Stimulated activated CD8-positive, alpha-beta memory T cell treated with anti-CD3 and anti-CD28 coated beads, Interleukin-15, amount 100 ng/mL, for 48 hours (primary cell): ENCODE measurements at places on chromosomes 3 and 15.

- no peak for DNase-seq
These were observed 51.2 kb downstream of the GRK7 start for GRCh38 chr3:141814375-141814774.

- no peak for DNase-seq
These were observed 62.7 kb upstream of the TFRC start for GRCh38 chr3:196144383-196145105.

DNA sequence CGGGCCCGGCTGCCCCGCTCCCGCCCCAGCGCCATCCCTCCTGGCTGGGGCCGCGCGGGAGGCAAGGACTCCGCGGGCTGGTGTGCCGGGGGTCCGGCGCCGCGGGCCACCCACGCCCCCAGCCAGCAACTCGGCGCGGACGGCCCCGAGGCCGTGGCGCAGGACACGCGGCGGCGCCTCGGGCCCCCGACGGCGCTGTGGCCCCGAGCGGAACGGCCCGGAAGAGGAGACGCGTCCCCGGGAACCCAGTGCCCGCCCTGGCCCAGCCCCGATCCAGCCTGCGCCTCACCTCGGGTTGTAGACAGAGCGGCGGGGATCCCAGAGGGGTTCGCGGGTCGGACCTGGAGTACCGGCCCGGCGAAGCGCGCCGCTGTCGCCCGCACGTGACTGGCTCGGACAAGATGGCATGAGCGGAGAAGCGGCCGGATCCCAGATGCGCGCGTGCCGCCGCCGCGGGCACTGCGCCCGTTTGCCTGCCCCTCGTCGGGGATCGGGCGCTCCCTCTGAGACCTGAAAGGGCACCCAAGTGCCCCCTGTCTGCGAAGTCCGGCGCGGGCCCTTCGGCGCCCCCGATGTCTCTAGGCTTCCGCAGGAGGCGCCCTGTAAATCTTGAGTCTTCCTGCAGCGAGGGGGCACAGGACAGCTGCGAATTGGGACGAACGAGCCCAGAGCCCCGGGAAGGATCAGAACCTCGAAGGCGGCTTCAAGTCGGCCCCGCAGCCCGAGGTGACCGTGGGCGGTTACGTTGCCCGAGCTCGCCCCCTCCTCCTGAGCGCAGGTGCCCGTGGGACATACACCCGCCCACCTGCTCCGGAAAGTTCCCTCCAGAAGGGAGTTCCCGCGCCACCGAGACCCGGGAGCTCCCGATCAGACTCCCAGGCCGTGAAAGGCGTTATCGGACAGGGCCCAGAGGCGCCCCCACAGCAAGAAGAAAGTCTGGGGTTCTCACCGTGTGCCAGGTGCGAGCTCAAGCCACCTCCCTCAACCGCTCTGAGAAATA, 598 bp upstream of the SFMBT1 start:
- DNase-seq = peak; percentile 45

DNA sequence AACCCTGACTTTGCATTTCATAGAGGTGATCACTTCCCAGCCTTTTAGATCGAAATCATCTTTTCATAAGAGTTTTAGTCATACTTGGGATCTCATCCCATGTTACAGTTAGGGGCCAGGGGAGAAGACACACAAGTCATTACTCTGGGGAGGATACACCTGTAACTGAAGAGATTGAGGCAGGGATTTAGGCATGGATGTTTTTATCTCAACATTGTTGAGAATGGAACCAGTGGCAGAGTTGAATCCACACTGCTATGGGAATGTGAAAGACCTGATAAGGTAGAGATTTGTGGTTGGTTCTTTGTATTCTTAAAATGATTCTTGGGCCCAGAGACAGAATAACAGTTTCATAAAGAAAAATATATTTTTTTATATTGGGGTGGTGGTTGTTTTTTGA, 16.2 kb upstream of the CLEC3B start:
- no peak for DNase-seq

DNA sequence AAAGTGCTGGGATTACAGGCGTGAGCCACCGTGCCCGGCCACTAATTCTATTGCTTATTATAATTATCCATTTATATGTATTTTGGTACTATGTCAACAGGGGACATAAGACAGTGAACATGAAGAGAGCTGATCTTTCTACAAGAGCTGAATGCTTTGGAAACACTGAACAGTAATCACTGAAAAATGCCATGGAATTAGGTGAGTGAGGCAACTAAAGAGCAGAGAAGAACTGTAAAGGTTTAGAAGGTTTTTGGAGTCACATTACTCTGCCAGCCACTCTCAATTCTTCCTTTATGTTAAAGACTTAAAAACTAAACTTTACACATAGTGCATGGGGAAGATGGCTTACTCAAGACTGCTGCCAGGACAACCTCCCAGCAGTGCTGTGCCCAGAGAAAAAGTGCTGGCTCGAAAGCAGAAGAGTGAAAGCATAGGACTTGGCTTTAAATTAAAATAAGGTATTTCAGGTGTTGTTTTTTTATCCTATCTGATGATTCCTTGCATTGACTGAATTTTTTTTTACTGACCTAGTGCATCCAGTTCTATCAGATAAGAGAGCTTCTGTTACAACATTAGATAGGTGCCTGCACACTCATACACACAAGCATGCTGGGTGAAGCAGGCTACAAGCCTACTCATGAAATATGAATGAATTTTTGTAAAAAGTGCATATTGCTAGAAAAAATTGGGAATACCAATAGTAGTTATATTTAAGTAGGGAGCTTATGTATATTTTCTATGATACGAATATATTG, 28.7 kb upstream of the CACNA2D3 start:
- no peak for DNase-seq

- no peak for DNase-seq
These were observed 3.3 kb upstream of the THSD4 start for GRCh38 chr15:71111950-71112349.

DNA sequence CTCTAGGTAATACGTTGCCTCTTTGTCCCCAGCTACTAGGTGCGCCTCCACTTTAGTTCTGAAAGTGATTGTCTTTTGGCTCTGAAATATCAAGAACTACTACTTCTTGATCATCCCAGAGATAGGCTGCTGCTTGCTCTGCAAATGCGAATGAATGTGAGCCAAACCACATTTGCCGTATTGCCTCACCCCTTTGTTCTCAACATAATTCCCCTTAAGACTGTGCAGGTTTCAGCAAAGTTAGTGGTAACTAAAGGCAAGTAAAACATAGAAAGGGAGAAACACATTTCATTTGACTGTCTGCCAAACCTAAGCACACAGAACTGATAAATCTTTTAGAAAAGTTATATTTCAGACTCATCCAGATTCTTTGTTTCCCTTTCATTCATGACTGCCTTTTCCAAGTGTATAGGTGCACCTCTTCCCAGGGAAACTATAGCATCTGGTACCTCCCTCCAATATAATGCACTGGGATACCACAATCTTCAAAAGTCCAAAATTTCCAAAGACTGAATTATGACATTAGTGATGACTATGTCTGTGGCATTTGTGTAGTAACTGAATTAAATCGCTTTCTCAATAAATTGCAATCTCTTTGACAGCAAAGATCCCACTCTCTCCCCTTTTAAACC, 720.6 kb upstream of the CBLB start:
- DNase-seq = no peak

DNA sequence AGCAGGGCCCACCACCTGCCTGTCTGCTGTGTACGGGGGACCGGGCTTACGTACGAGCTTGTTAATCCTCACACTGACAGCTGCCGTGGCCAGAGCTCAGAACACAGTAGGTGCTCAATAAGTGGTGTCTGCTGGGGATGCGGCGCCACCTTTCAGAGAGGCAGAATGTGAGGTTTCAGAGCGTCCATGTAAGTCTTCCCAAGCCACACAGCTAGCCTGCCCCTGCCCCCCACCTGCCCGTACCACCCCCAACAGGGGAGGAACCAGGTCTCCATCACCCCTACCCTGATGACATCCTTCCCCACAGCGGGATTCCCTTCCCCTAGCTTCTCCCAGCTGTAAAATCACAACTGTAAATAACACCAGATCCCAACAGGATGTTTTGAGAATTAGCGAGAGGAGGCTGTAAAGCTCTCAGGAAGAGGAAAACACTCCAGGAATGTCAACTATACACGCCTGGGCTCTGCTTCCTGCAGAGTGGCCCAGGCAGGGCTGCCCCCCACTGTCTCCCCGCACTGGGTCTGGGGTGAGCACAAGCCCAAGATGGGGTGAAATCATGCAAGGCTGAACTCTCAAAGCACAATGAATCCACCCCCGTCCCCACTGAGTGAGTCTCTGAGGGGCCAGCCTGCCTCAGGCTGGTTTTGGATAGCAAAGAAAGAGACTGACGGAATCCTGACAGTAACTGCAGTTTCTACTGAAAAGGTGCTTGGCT, 250.1 kb upstream of the LYSMD4 start:
- DNase-seq = no peak

GRCh38 chr3:46692566-46692990, 901 bp downstream of the ALS2CL start:
- no peak for DNase-seq

DNA sequence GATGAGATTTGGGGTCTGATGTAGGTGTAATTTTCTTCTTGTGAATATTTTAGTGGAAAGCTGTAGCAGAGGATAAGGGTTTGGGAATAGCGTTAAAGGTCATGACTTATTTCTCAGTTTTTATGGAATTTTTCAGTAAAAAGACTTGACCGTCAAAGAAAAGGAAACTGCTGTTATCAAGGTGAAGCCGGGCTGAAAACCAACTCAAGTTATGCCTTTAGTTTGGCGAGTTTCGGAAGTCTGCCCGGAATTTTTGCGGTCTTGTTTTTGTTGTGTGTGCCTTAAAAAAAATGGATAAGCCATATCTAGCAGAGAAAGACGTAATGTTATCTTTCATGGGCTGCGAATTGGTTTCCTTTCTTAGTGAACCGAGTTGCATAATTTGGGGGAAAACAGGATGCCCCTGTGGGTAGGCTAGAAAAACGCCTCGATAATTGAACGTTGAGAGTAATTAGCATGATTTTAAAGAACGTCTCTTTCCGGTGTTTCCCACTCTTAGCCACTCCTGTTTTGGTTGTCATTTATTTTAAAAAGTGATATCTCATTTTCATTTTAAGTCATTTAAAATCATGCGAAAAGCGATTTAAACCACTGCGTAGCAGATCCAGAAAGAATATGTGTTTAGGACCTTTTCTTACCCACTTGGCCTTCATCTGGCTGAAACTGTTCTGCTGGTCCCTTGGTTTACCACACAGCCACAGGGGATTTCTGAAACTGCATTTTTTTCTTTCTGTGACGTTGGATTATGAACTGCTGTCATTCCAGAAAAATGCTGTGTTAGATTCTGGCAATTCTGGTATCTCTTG, 1.1 kb downstream of the NFKBIZ start:
- peak; percentile 20 for DNase-seq

DNA sequence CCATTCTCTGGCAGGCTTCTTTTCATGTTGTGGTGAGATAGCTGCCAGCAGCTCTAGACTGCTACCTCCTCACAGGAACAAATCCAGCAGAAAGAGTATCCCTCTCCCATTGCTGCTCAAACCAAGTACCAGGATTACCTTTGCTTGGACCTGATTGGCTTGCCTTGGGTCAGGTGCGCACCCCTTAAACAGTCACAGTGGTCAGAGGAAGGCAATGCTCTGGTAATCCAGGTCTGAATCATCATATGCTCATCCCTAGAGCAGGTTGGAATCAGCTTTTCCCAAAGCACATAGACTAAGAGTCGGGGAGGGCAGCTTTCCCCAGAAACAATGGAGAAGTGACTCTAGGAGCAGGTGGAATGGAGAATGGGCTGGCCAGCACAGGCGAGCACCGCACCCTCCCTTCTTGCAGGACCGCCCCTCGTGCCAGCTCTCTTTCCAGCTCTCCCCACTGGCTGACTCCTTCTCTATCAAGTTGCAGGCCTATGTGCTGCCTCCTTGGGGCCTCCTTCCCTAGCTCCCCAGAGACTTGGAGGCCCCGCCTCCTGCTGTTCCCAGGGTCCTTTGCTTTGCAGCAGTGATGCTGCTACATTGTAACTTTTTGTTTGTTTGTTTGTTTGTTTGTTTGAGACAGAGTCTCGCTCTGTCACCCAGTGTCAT, 29.9 kb upstream of the ADPGK start:
- DNase-seq = no peak

GRCh38 chr3:161291191-161291901, 70.2 kb downstream of the NMD3 start:
- DNase-seq = no peak

- DNase-seq = no peak
These were observed 262.0 kb downstream of the CGGBP1 start for GRCh38 chr3:87796843-87797185.

GRCh38 chr3:149618151-149619123, 39.4 kb downstream of the WWTR1 start:
- no peak for DNase-seq

- DNase-seq = no peak
These were observed 16.7 kb downstream of the ALS2CL start for GRCh38 chr3:46676601-46677410.

- DNase-seq = no peak
These were observed 41.1 kb upstream of the NANOGP8 start for GRCh38 chr15:35126236-35126635.

DNA sequence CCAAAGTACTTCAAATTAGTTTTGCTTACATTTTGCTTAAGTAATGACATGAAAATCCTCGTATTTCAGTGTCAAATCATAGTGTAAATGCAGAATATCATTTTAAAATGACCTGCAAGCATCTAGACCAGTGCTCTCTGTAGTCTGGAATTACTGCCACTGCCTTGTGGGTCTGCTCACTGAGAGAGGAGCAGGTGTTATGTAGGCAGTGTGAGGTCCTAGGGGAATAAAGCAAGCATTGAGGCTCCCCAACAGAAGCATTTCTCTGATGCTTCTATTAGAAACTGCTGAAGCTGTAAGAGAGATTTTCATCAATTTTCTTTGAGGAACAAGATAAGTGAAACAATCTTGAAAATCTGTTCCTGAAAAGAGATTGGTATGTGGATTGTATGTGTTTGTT, 253.2 kb downstream of the BBX start:
- DNase-seq = no peak

- DNase-seq = no peak
These were observed 67.3 kb downstream of the P2RY1 start for GRCh38 chr3:152902141-152902669.

- no peak for DNase-seq
These were observed 163.3 kb downstream of the FEZF2 start for GRCh38 chr3:62210011-62210410.

DNA sequence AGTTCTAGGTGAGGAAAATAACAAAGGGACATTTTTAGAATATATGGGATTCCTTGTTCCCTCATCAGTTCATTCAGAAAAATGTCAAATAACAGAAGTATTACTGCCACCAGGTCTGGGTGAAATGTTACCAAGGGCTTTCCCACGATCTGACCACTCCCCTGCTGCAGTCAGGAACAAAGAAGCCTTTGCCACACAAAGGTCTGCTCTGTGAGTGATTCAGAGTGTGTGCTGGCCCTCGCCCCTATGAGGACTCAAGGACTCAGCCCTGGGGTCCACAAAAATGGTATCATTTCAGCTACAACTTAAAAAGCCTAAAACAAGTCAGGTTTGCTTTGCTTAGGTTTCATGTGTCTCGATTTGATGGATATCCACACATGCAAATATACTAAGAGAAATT, 5.0 kb downstream of the MKRN3 start:
- no peak for DNase-seq

- DNase-seq = no peak
These were observed 61.3 kb downstream of the VGLL4 start for GRCh38 chr3:11582191-11582968.
